ENCODE measurements at places on chromosomes 13 and 19.

DNA sequence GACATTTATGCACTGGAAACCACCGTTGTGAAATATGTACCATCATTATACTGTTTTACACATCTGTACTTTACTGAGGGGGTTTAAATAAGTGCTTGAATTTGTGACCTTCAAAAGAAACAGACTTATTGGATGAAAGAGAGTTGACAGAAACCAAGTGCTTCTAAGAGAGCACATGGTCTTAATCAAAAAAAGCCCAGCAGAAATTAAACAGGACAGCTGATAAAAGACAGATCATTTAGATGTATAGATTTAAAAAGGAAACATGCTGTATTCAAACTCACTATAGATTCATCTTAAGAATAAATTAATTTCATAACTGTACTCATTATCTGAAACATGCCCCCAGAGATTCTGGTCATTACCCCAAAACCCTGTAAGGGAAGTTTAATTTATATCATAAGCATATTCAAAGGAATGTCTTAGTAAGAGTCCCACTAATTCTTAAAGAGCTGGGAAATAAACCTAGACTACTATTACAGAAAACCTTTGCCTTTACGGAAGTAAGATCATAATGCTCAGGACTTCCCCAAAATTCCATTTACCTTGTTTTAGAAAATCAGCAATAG is 421.8 kb downstream of the DCT start:
- no peak for DNase-seq

DNA sequence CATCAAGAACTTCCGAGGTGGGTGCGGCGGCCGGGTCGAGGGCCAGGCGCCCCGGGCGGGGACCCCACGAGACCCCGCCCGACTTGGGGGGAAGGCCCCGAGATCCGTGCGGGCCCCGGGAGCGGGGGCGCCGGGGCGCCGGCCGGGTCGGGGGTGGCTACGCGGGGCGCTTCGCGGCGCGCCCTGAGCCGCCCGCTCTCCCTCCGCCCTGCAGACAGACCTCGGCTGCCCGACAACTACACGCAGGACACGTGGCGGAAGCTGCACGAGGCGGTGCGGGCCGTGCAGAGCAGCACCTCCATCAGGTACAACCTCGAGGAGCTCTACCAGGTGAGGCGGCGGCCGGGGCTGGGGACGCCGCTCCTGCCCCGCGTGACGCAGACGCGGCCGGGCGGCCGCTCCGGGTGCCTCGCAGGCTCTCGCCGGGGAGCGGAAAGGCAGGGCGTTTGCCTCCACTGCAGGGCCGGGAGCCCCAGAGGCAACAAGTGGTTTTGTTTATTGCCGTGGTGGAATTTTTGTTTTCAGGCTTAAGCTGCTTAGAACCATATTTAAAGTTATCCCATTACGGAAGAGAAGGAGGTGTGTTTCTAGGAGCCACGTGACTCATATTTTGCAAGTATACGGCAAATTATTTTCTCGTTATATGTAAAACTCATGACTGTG is 477 bp downstream of the CUL4A start:
- DNase-seq = peak; percentile 34

- no peak for DNase-seq
Observed at GRCh38 chr19:1258707-1259205, 10.4 kb downstream of the MIDN start.

DNA sequence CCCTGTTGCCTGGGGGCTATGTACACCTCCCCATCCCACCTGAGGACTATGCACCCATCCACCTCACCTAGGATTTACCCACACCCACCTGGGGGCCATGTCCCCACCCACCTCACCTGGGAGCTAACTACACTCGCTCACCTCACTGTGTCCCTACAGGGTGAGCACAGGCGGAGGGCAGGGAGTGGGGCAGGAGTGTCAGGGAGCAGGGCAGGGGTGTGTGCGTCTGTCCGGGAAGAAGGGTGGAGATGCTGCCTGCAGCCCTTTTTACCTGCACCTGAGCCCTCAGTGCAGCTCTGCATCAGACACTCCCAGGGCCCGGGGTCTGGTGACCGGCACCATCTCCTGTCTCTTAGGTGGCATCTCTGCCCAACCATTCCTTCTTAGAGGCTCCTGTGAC is 10.6 kb upstream of the CPAMD8 start:
- DNase-seq = no peak

- DNase-seq = no peak
Observed at GRCh38 chr13:22447132-22447886, 733.5 kb upstream of the SGCG start.

- peak; percentile 22 for DNase-seq
Observed at GRCh38 chr13:32381539-32381938, 46.4 kb downstream of the N4BP2L1 start.

- no peak for DNase-seq
Observed at GRCh38 chr19:17227798-17228367, 1.9 kb downstream of the OCEL1 start.

GRCh38 chr19:38375748-38376147 is 1.4 kb downstream of the PSMD8 start:
- DNase-seq = no peak

DNA sequence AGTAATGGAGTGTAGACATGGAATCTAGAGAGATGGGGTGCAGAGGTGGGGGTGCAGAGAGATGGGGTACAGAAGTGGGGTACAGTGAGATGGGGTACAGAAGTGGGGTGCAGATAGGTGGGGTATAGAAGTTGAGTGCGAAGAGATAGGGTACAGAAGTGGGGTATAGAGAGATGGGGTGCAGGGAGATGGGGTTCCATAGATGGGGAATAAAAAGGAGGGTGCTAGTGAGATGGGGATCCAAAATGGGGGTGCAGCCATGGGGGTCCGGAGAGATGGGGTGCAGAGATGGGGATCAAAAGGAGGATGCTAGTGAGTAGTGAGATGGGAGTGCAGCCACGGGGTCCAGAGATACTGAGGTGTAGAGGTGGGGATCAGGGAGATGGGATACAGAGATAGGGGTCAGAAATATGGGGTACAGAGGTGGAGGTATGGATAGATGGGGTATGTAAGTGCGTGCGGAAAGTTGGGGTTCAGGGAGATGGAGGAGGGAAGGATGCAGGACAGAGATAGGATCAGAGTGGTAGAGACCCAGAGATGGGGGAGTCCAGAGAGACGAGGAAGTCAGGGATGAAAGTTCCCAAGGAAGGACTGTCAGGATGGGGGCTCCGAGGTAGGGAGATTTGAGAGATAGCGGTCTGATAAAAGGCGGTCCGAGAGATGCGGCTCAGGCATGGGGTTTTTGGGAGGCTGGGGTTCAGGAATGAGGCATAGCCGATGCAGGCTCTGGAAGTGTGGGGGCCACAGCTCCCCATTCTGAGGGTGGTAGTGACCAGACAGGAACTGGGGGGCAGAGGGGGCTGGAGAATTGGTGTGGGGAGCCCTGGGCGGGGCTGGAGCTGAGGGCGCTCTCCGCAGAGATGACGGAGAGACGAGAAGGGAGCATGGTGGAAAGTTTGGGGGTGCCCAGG is 3.4 kb downstream of the PALM3 start:
- DNase-seq = no peak

GRCh38 chr13:55653497-55653896 is 1487.2 kb upstream of the PRR20A start:
- no peak for DNase-seq

GRCh38 chr19:13076320-13076719 is 26.3 kb downstream of the LYL1 start:
- DNase-seq = no peak

DNA sequence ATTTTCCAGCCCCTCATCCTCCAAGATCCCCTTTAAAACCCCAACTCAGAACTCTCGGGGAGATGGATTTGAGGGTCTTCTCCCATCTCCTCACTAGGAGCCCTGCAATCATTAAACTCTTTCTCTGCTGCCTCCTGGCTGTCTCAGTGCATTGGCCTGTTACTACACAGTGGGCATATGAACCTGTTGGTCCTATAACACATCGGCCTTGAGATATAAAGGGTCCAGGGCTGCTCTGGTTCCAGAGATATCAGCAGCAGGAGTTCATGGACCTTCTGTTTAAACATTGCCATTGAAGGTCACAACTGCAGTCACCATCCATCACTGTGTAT is 3.8 kb upstream of the METTL21C start:
- DNase-seq = no peak

DNA sequence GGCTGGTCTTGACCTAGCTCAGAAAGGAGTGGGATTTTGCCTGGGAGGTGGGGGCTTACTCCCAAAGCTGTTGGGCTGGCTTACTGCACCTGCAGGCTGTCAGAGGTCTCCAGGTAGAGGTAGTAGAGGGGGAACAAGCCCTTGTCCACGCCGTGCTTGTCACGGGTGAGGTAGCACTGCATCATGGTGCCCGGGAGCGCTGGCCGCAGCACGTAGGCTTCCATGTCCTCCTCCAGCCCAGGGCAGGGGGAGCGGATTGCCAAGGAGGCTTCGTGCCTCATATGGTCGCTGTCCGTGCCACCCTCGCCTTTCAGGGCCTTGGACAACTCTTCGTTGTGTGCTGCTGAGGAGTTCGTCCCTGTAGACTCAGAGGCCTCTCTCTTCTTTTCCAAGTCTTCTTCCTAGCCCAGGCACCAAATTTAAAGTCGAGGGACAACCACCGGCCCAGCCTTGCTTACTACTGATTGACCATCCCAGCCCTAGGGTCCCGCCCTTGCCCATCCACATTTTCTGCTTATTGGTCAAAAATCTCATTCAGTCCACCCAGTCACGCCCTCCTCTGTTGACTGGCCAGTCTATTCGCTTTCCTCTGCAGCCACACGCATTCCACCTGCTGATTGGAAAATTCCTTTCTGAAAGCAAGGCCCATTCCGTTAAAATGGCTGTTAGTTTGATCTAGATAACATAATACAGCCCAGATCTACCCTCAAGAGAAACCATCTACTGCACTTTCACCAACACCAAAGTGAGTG is 10.5 kb downstream of the TULP2 start:
- no peak for DNase-seq

DNA sequence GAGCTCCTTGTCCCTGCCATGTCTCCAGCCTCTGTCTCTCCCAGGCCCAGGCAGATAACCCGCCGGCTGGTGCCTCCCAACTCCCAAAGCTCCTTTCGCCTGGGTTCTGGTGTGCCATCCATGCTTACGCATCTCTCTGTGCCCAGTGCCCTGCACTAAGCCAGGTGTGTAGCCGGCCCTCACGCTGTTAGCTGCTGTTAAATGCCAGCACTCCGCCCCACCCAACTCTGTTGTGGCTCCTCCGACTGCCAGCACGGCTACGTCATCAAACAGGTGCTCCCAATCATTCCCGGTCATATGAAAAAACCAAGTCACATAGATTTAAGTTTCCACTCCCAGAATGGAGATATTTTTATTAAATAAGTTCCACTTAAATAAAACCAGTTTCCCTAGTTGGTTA is 7.0 kb upstream of the HSPH1 start:
- DNase-seq = no peak

DNA sequence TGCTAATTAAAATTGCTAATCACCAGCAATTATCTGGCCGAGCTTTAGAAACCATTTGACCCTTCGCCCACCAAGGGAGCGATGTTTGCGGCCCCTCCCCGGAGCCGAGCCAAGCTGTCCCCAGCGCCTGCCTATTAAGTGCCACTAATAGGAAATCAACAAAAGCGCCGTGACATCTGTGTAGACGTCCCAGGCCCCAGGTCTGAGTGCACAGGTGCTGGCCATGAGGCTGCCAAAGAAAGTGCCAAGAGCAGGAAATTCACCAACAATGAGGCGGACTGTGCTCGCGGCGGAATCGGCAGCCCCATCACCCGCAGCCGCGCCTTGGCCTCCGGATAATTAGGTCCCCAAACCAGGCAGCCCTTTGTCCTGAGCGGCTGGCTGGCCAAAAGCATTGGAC is 44.5 kb upstream of the SPACA7 start:
- no peak for DNase-seq

GRCh38 chr13:53691417-53691816 is 662.8 kb downstream of the OLFM4 start:
- no peak for DNase-seq

- no peak for DNase-seq
Observed at GRCh38 chr13:94776300-94776699, 64.0 kb upstream of the SOX21 start.

GRCh38 chr13:39257642-39258041 is 219.4 kb downstream of the NHLRC3 start:
- DNase-seq = peak; percentile 17

DNA sequence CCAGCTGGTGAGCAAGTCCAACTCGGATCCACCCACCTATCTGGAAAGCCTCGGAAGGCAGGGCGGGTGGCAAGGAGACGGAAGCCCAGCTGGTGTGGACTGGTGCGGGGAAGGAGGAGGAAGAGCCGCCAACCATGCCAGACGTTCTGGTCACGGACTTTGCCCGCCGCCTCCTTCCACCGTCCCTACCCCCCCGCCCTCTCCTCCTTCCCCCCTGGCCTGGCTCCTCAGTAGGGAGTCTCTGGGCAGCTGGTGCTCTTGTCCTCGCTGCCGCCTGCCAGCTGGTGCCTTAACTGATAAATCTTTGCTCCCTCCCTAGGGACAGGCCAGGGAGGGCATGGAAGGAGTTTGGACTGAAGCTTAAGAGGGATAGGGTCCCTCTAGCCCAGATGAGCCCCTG is 4.8 kb downstream of the SYNGR4 start:
- DNase-seq = no peak

DNA sequence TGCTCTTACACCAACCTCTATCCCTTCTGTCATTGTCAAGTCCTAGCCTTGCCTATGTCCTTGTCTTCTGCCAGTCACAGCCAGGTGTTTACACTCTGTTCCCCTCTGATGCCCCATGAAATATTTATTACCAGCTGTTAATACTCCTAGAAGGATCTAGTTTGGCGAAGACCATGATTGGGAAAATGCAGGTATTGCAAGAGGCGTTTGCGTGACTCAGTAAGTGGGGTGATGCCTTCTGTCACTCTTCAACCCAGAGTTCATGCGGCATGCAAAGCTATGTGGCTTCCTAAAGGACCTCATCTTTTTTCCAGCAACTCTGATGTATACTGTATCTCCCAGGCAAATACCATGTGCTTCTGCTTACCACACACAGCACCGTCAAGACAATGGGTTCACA is 81.8 kb upstream of the GJB6 start:
- no peak for DNase-seq

DNA sequence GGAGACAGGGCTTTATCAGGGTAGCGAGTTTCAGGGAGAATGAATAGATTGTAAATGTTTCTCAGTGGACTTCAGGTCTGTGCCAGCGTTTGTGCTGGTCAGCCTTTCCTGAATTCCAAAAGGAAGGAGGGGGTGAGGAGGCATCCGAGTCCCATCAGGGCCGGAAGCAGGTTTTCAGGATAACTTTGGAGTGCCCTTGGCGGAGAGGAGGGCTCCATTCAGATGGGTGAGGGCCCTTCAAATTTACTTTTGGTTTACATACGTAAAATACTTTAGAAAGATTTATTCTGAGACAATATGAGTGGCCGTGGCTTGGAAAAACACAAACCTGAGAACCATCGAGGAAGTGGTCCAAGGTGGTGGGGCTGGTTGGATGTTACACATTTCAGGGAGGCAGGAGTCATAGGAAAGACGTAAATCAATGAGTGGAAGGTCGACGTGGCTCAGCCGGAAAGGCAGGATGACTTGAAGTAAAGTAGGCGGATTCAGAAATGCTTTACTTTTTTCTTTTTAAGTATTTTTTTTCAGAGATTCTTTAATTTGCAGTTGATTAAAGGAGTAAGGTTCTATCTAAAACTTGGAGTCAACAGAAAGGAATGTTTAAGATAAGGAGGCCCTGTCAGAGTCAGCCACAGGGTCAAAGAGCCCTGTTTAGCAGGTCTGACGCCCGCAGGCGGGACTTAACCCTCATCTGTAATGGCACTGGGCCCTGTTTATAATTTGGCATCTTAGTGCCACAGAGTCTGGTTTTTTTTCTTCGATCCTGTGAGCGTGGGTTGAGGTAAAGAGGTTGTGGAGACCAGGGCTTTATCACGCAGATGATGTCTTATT is 32.8 kb downstream of the ATP11A start:
- DNase-seq = no peak

- no peak for DNase-seq
Observed at GRCh38 chr19:41955521-41955920, 3.6 kb downstream of the RABAC1 start.

- no peak for DNase-seq
Observed at GRCh38 chr19:10262771-10263170, 8.1 kb upstream of the ICAM1 start.
